ENCODE measurements at places on chromosomes 6 and 20.

GRCh38 chr6:162733489-162733888 is 5.7 kb downstream of the PACRG start:
- no peak for DNase-seq

DNA sequence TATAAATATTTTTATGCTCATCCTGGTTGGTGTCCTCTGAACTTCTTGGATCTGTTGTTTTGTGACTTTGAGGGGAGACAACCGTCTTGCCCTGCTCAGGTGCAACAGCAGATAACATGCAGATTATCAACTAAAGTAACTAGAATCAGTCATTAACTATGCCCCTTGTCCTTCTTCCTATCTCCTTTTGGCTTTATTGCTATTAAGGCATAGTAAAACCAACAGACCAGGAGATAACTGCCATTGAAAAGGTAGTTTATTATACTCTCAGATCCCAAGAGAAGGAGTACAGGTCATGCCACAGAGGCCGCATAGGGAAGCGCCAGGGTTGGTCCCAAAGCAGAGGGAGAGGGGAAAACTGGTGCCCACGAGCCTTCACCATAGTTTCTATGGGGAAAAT is 418.2 kb downstream of the GJA1 start:
- DNase-seq: no peak

DNA sequence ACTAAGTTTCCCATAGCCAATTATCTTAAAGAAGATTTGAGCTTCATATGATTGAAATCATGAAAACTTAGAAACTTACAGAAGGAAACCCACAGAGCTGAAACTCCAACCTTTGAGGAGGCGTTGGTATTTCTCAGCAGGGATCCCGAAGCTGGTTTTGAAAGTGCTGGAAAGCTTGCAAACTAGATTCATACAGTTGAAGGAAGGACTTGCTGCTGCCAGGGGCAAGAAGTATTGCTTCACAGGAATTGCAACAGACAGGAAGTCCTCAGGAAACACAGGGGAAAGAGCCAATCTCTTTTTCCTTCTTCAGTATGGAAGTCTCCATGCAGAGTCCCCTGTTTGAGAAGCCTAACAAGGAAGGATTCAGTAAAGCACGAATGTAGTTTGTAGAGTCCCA is 419.7 kb downstream of the CD109 start:
- DNase-seq: peak; percentile 97

GRCh38 chr6:69985180-69985579 is 118.8 kb downstream of the COL19A1 start:
- DNase-seq: no peak

DNA sequence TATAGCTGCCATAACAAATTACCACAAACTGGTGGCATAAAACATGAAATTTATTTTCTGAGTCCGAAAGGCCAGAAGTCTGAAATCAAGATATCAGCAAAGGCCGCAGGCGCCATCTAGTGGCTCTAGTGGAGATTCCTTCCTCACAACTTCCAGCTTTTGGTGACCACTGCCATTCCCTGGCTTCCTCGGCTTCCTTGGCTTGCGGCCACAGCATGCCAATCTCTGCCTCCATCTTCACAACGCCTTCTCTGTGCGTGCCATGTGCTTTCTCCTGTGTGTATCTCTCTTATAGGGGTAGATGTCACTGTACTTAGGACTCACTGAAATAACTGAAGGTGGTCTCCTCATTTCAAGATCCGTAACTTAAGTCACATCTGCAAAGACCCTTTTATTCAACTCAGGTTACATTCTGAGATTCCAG is 5.4 kb upstream of the PLAGL1 start:
- peak; percentile 20 for DNase-seq

- no peak for DNase-seq
These were observed 24.2 kb downstream of the TFAP2A start for GRCh38 chr6:10390495-10391298.

GRCh38 chr6:6695625-6696276 is 107.2 kb downstream of the LY86 start:
- DNase-seq: no peak

DNA sequence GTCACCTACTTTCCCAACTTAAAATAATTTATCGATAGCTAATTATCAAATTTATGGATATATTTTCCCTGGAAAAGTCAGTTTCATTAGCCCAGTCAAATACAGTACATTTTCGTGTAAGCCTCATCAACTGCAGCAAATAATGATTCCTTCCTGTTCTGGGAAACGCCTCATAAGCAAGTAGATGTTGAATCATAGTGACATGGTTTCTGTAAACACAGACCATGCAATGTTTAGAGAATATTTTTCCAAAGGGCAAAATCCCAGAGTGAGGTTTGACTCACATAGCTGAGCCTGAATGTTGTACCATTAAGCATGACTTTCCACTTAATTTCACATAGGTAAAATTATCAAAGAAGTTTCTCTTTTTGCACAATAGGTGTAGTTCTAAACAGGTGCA is 16.7 kb upstream of the VNN1 start:
- no peak for DNase-seq

DNA sequence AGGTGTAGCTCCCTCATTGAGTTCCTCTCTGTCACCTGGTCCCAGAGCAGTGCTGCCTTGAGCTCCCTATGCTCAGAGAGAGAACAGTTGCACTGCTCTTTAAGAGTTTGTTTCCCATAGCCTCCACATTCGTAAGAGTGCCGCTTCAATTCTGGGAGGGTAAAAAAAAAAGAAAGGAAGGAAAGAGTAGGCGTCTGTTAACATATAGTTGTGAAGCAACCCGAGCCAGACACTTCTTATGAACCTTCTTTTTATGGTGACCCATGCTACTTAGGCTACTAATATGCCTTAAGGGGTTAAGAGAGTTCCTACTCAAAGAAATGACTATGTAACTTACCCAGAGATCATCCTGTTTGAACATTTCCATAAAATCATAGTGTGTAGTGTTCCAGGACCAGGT is 4.3 kb upstream of the ARG1 start:
- DNase-seq: peak; percentile 48

DNA sequence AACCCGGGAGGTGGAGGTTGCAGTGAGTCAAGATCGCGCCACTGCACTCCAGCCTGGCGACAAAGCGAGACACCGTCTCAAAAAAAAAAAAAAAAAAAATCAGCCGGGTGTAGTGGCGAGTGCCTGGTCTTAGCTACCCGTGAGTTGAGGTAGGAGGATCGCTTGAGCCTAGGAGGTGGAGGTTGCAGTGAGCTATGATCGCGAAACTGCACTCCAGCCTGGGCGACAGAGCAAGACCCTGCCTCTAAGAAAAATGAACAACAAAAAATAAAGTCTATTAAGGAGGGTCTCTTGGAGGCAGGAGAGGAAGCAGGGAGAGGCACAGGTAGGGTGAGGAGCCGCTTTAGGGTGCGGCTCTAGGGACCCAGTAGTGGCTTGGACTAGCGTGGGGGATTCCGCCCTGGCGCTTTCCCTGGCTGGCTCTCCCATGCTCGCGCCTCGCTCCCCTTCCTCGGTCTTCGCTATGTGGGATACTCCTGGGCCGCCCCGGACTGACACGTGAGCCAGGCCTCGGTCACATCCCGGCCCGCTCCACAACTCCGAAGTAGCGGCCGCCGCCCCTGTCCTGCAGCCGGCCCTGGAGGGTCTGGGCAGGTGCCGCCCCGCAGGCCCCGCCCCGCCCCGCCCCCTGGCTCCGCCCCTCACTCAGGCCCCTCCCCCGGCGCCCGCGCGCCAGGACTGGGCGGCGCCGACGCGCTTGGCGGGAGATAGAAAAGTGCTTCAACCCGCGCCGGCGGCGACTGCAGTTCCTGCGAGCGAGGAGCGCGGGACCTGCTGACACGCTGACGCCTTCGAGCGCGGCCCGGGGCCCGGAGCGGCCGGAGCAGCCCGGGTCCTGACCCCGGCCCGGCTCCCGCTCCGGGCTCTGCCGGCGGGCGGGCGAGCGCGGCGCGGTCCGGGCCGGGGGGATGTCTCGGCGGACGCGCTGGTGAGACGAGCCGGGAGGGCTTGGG is at the start of gene MYBL2:
MYBL2 (plus strand) TSS at position 739 of the 953 bp plus-strand sequence; CDS start at position 909, 170 bp downstream.
- DNase-seq: no peak

Measured in SK-N-MC (cell line).